Naive thymus-derived CD8-positive, alpha-beta T cell (primary cell): ENCODE measurements at places on chromosomes 1 and 21.

DNA sequence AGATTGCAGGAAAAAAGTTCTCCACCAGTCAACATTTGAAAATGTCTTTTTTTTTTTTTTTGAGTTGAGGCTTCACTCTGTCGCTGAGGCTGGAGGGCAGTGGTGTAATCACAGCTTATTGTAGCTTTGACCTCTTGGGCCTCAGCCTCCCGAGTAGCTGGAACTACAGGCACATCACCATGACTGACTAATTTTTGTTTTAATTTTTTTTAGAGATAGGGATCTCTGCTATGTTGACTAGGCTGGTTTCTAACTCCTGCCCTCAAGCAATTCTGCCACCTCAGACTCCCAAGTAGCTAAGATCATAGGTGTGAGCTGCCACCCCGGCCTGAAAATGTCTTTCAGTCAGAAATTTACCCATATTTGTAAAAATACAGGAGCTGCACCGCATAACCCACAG, 30.6 kb upstream of the USP24 start:
- DNase-seq = no peak

GRCh38 chr1:235176486-235176885, 15.4 kb upstream of the RBM34 start:
- no peak for DNase-seq

DNA sequence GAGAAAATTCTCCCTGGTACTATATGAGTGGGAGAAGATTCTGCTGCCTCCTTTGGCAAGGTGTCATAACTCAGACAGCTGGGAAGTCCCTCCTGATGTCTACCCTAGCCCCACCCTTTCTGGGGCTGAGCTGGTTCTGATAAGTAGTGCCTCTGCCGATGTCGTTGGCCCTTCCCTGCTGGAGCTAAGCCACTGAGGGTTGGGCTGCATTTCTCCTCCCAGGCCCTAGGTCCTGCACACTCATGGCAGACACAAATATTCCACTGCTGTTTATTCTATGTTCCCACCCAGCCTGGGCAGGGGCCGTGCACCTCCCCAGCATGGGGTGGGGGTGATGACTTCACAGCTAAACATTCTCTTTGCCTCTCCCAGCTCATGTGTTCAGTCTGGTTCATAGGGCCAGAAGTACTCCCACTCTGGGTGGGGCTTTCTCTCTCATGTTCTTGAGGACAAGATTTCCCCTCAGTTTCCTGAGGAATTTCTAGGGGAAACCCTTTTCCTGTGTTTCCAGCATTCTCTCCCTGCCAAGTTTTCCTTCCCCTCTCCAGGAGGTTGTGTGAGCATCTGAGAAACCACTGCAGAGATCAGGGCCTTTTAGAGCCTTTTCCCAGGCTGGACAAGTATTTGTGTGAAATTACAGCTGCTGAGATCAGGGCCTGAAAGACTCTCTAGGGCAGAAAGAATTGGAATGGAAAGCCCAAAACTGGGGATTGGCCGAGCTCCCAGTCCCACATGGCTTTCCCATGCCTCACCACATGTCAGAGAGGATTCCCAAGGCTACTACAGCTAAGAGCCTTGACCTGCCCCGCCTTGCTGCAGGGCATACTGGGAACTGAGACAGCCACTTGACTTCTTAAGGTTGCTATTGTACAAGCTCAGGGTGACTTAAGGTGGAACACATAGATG, 66.2 kb downstream of the ATP2B4 start:
- no peak for DNase-seq

DNA sequence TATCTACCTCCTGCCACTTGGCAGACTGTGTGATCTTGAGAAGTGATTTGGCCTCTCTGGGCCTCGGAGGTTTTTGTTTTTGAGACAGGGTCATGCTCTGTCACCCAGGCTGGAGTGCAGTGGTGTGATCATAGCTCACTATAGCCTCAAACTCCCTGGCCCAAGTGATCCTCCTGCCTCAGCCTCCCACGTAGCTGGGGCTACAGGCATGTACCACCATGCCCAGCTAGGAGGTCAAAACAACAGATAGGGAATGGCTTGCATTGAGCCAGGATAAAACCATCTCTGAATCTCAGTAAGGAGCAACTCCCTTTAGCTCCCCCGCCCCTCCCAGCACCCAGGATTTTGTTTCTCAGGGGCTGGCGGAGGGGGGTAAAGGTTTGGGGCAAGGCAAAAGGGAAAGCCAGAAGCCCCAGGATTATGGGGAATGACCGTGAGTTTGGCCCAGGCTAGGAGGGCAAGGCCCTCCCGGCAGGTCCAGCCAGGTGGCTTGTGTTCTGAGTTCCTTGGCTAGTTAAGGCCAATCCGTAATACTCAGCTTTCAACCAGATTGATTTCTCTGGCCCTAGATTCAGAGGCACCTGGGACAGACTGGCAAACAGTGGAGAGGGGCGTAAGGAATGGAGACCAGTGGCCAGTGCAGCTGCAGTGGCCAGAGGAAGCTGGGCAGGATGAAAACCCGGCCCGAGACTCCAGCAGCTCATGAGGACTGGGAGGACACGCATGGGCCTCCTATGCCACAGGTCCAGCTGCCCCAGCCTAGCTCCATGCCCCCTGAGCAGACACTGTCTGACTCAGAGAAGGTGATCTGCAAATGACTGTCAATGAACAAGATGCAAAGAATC, 130.1 kb downstream of the DMRTB1 start:
- DNase-seq = no peak

DNA sequence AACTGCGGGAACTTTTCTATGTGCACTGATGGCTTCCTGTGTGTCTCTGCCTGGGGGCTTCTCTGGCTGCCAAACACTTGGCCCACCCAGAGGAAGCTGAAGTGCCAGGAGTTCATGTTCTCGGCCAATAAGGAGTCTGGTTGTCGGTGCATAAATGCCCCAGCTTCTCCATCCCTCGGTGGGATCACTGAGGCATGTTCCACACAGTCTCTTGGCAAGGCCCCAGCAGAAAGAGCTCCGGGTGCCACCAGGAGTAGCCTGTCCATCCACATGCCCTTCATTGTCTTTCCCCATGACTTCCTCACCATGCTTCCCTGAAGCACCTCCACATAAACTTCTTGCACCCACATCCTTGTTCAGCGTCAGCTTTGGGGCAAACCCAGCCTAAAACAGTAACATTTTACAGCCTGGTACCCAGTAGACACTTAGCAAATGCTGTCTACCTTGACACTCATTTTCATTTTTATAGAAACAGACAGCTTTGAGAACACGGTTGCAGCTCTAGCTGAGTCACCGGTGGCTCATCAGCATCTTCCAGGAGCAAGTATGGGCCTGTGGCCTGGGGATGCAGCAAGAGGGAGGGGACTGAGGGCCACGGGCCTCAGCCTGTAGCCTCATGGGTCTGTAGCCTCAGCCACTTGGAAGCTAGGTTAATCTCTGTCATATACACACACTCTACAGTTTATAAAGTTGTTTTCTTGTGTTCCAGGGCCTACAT, 14.8 kb upstream of the CDCP2 start:
- DNase-seq = no peak

DNA sequence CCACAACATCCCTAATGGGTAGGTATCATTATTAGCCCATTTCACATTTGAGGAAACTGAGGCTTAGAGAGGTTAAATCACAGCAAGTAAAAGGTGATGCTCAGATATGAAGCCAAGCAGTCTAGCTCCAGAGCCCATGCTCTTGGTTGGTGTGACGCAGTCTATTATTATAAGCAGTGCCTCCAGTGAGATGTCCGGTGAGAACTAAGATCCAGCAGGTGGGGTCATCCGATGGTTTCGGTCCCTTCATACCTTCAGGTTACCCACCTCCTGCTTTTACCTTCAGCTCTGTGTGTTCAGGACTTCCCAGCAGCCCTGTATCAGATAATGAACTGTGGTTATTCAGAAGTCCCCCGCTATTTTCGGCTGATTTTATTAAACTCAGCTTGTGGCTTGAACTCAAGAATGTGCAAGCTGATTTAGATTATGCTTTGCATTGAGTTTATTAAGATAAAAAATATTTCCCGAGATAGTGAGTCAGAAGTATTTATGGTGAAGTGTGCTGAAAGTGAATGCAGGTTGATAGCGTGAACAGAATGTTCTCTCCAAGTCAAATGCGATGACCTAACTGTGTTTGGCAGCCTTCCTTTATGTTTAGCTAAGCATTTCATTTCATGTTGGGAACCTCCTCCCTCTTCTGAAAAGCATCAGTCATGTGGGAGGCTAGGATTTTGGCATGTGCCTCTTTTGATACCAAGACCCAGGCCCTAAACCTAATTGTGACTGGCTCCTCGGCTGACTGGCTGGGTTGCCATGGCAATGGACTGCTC, 160.9 kb upstream of the UBE2U start:
- DNase-seq = no peak

DNA sequence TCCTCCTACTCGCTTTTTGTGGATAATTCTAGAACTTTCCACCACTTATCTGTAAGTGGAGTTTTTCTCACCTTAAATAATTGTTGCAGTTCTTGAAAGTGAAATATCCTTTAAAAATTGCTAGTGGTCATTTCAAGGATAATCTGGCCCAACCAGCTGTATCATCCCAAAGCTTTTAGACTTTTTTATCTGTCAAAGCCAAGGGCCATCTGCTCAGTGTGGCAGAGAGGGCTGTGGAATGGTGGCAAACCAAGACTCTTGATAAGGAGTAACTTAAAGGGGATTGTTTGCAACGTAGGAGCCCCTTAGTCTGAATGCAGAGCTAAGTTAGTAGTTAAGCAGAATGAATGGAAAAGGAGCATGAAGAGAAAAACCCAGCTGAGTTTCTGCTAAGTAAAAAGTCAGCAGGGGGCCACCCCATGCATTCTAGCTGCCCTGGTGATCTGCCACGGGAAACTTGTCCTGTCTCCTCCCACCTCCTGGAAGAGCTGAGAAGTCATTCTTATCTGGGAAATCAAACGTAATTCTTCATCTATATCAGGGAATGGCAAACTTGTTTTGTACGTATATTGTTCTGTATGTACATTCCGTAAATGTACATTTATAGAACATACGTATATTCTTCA, 169.3 kb downstream of the PRDM2 start:
- DNase-seq = no peak

GRCh38 chr1:67214420-67215174, 48.3 kb downstream of the IL23R start:
- peak; percentile 53 for DNase-seq

- DNase-seq = no peak
Measured at GRCh38 chr1:101079341-101079740, 53.8 kb upstream of the DPH5 start.

- no peak for DNase-seq
Measured at GRCh38 chr1:245776694-245777332, 622.0 kb downstream of the KIF26B start.

DNA sequence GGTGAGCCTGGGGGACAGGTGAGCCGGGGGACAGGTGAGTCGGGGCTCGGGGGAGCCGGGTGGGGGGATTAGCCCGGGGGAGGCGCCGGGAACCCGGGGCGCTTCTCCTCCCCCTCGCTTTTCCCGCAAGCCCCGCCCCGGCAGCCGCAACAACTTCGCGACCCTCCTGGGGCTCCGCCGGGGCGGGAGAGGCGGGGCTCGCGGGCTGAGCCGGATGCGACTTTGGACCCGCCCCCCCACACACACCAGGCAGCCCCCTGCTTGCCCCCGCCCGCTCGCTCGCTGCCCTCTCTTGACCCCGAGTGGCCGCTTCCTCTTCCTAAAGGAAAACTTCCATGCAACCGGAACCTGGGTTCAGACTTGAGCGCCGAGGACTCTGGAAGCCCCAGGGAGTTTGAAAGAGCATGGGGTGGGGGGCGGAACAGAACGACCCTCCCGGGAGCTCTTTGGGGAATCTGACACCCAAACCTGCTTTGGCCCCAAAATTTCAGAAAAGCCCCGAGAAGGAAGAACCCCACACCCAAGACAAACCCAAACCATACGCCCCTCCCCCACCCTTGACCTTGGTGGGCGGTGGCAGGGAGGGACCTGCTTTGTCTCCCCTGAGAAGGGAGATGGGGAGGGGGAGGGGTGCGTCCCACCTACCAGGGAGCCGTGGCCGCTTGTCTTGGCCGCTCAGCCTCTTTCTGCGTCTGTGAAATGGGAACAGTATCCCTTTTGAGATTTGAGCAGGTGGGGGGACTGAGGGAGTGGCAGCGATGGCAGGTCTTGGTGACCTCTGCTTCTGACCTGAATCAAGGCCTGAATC, 550 bp downstream of the ARHGEF16 start:
- no peak for DNase-seq

DNA sequence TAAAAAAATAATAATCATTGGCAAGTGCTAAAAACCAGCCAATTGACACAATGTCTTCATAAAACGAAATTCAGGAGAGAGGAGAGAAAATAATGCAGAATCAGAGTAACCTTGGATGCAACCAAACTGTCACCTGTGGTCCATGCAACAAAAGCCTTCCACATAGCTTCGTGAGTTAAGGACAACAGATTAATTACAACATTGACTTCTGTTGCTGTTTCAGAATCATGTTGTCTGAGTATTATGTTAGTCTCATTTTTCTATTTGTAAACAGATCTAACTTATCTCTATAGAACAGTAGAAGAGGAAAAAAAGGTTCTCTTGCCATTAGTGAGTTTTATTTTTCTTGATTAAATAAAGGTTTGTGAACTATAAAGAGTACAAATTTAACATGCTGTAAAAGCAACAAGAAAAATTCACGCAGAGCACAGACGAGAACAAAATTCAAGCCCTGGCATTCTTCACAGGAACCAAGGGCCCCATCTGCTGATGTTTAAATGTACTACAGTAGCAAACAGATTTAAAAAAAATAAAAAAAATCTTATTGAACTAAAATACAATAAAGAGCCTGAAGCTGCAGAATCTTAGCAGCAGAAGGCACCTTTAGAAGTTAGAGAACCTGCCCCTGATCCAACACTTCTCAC, 381.1 kb upstream of the PKN2 start:
- no peak for DNase-seq

DNA sequence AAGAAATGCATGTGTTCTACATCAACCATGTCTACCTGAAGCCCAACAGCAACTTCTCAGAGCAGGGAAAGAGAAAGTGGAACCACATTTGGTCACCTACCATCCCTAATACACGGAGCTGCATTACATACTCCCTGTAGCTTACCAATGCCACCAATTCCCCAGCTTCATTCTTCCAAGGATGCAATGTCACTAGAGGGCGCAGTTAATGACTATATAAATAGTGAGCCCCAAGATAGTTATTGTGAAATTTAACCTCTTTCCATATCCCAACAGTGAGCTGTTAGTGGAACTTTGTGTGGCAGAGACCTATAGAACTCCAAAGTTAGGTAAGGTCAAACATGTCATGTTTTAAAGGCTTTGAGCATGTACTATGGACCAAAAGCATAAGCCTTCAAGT, 618.3 kb downstream of the SMYD3 start:
- DNase-seq = no peak

DNA sequence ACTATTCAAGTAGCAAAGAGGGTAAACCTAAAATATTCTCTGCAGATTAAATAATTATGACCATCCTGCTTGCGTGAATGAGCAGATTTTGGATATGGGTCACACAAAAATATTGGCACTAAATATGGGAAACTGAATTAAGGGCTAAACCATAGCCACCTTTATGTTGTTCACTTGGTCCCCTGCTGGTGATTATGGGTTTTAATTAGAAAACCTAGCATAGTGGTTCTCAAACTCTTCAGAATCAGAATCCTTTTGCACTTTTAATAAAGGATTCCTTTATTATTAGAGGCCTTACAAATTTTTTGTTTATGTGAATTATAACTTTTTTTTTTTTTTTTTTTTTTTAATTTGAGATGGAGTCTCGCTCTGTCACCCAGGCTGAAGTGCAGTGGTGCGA, 38.5 kb upstream of the ZNHIT6 start:
- no peak for DNase-seq
